Aorta (tissue), 5 donors: ENCODE measurements at places on chromosomes 2 and 18. TPM values are rescaled to one million over a fixed set of nuclear protein-coding genes. Genes with fewer than 3 reads are reported as not detected.

DNA sequence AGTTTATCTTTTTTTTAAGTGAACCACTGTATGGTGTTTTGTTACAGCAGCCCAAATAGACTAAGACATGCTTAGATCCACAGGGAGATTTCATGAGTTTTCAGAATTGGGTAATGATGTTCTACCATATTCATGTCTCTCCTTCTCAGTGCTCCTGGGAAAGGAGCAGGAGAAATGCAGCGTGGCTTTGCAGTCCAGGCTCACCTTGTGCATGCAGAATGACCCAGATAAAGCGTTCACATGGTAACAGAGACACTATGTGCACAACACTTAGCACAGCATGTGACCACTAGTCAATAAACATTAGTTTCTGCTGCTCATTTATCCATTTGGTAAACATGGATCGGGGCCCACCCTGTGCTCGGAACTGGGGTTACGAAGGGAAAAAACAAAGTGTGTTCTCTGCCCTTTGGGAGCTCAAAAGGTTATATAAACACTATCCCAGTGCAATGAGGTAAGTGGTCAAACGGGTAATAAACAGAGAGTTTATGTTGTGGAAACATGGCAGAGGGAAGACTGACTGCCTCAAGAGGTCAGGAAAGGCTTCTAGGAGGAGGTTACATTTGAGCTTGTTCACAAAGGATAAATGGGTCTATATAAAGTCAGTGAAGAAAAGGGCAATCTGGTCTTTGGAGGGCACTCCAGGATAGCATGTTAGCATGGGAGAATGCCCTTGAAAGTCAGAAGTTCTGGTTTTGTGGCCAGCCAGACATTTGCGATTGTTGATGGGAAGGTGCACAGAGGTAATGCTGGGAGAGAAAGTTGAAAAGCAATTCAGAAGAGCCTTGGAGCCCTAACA is 299.2 kb downstream of the TDRD15 start:
- no peak overlapping the region for H3K27ac ChIP-seq
- H3K4me3 ChIP-seq = no peak overlapping the region
- no peaks in the 10 kb centered on the region for H3K27me3 ChIP-seq
- no peaks in the 10 kb centered on the region for H3K4me1 ChIP-seq

DNA sequence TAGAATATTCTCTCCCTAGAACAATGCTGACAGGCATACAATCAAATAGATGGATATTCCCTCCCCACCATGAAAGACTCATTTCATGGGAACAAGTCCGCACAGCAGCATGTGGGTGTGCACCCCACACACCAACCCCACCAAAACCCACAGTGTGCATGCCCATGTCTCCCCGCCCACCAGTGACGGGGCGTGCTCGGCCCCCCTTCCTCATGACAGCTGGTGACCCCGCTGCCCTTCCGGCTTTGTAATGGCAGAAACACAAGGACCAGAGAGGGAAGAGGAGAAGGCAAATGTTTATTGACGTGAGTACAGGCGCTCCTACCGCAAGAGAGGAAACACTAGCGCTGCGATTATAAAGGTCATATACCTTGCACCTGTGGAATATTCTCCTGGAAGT is 30.8 kb upstream of the ODC1 start:
- H3K4me1 ChIP-seq = no peaks in the 10 kb centered on the region
- H3K27ac ChIP-seq = no peak overlapping the region

GRCh38 chr2:166775176-166775575 is 113.1 kb upstream of the XIRP2 start:
- H3K27ac ChIP-seq = no peak overlapping the region
- no peak overlapping the region for H3K4me3 ChIP-seq
- DNase-seq = no peak
- H3K4me1 ChIP-seq = no peaks in the 10 kb centered on the region
- H3K27me3 ChIP-seq = no peaks in the 10 kb centered on the region

RBM45 gene
- total RNA-seq = 12.9 TPM

RESP18 gene
- not detected for total RNA-seq
